ENCODE measurements at places on chromosomes 4 and X.
A peak's percentile ranks its signal among the peaks of the same experiment; 100 is the strongest.

DNA sequence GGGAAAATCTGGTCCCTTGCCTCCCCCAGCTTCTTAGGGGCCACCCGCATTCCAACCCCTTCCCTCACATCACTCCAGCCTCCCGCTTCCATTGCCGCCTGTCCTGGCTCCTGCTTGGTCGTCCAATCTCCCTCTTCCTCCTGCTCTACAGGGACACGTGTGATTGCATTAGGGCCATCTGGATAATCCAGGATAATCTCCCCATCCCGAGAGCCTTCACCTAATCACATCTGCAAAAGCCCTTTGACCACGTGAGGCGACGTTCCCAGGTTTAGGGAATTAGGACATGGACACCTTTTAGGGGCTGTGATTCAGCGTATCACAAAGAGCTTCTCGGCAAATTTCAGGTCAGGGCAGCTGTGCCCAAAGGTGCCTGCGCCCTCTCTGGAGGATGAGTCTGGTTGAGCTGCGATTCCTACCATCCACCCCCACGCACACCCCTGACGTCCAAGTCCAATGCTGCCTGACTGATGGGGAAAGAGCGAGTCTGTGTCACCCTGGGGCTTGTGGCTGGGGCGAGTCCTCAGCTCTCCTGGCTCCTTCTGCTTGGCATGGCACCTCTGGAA, 104.6 kb downstream of the PSAPL1 start:
- no peak for DNase-seq

- DNase-seq = no peak
Observed at GRCh38 chrX:50054147-50054546, 131.8 kb downstream of the CLCN5 start.

- peak; percentile 21 for DNase-seq
Observed at GRCh38 chr4:1360423-1361283, 13.6 kb downstream of the UVSSA start.

- no peak for DNase-seq
Observed at GRCh38 chr4:70099206-70099605, 49.0 kb downstream of the HTN1 start.

- no peak for DNase-seq
Observed at GRCh38 chr4:40564004-40564403, 65.7 kb downstream of the RBM47 start.

DNA sequence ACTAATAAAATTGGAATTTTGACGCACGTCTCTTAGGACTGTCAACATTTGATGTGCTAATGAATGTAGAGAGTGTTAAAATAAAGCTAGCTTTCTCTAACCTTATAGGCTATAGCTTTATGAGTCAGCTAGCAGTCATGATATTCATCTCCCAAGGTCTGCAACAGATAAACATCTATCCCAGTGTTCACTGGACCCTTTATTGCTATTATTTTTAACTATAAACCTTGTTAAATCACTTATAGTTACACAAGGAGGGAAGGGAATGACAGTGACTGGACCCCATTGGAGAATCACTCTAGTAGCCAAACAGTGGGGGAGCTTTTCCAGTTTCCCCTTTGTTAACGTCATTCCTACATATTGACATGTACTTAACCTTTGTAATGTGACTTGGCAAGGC, 67.9 kb upstream of the SHISA3 start:
- DNase-seq = no peak

DNA sequence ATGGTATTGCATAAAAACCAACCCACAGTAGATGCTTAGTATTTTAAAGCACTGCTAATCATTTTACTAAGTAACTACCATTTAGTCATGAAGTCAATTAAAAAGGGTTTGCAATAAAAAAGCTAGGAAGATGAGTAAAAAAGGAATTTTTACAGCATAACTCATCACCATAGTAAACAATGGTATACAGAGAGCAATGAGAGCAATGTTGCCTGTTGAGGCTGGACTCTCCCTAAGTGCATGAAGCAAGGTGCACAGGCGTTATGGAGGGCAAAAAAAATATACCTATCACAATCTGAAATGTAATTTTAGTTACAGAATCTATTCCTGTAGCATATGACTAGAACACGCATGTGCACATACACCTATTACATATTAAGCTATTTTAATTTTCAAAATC, 129.6 kb upstream of the BMP3 start:
- DNase-seq = no peak

- no peak for DNase-seq
Observed at GRCh38 chrX:129694805-129695204, 40.0 kb upstream of the APLN start.

DNA sequence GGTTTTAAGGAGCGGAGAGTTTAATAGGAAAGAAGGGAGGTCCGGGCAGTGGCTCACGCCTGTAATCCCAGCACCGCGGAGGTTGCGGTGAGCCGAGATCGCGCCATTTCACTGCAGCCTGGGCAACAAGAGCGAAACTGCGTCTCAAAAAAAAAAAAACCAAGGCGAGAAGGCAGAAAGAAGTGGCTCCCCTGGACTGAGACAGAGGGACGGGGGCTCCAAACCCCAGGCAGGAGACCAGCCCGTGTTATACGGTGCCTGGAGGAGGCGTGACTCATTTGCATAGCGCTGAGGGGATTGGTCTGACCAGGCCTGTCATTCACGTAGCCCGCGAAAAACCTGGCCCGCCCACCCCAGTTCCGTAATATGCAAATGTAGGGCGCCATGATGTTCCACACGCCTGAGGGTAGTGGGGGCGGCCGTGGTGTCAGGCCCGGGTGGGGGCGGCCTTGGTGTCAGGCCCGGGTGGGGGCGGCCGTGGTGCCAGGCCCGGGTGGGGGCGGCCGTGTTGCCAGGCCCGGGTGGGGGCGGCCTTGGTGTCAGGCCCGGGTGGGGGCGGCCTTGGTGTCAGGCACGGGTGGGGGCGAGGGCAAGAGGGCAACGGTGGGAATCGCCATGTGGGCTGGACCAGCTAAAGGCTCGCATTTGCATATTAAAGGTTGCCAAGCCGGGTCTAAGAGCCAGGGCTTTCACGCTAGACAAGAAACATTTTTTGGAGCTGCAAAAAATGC, 2.1 kb downstream of the PLCXD1 start:
- peak; percentile 52 for DNase-seq

DNA sequence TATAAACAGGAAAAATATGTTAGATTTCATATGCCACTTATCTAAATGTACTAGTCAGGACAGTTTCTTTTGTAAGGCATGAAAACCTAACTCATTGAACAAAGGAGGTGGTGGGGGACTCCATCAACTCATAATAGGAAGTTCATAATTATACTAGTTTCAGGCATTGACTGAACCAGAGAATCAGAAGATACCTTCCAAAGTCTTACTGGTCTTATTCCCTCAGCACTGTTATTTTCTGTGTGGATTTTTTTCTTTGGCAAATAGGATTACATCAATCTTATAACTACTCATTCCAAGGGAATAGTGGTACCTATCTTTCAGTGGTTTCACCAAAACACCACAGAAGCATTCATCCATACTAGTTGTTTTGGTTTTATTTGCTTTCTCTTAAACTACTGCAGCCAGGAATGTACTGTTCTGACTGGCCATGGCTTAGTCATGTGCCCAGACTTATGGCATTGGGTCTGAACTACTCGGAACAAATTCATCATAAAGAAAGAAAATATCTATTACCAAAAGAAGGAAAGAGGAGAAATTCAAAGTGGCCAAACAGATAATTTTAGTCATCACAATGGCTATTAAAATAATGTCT, 273.9 kb downstream of the ARAP2 start:
- DNase-seq = no peak

DNA sequence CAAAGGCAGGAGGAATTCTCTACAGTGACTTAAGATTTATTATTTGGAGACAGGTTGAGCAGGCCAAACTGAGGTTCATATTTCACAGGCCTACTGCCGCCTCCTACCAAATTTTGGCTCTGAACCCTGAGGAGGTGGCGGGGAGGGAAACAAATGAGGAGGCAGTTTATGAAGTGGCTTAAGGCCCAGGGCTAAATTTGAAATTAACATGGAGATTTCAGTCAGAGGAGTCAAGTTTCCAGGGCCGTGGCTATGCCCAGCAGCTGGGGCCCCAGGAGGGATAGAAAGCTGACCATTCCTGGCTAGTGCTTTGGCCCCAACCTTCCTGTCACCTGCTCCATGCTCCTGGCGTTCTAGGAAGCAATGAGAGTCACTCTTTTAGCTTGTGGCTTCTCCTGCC, 73.4 kb upstream of the ARHGAP36 start:
- DNase-seq = no peak

DNA sequence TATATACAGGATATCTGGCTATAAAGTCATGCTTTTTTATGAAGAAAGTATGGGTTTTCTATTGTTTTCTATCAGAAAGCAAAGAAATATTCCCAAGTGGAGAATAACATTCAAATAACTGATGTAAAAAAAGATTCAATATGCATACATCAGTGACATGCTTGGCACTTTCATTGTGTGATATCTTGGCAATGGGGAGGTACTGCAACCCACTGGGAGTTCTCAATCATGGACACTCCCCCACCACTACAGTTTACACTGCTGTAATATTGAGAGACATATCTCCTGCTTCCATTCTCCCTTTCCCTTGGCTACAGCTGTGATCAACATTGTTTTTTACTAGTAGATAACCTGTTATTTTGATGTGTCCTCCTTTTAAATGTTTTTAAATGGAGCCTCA, 257.8 kb downstream of the CAMK2D start:
- DNase-seq = no peak

- DNase-seq = peak; percentile 97
Observed at GRCh38 chrX:1452516-1453394, at the start of gene ASMTL. TSS of gene ASMTL (minus strand) at chrX:1452909. CDS start at chrX:1452840, 69 bp downstream.

- DNase-seq = no peak
Observed at GRCh38 chr4:130044788-130045531, 949.0 kb downstream of the C4orf33 start.

DNA sequence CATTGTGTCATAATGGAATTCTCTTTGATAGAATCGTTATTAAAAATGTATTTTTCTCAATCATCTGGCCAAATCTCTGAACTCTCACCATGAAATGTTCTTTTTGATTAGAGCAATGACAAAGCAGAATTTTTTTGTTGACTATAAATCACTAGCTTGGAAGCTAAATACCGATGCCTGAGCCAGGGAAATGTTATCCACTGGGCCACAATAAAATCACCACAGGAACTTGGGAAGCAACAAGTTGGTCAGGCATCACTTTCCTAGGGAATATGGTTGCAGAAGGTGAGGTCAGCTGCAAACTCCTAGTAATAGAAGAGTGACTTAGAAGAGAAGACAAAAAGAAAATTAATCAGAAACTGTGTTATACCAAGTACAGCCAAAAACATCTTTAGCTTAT, 60.6 kb upstream of the CFAP47 start:
- DNase-seq = no peak

DNA sequence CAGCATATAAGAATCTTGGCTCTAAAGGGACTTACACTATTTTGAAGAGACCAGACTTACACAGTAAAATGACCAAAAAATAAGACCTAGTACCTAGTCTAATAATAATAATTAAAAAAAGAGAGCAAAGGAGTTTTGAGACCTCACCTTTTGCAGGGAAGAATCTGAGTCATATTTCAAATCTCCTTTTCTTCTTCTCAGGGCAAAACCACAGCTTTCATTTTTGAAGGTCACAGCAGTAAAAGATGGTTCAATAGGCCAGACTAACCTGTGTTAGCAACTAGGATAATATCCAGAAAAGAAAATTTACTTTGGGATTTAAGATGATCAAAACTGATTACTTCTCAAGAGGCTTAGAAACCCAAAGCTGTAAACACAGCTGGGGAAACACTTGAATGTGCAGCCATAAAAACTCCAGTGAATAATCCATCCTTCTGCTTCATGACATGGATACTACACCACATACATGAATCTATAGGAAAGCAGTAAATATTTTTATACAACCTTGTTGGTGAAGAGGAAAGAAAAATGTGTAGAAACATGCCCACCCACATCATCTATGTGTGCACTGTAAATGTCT, 25.9 kb upstream of the LNX1 start:
- no peak for DNase-seq

DNA sequence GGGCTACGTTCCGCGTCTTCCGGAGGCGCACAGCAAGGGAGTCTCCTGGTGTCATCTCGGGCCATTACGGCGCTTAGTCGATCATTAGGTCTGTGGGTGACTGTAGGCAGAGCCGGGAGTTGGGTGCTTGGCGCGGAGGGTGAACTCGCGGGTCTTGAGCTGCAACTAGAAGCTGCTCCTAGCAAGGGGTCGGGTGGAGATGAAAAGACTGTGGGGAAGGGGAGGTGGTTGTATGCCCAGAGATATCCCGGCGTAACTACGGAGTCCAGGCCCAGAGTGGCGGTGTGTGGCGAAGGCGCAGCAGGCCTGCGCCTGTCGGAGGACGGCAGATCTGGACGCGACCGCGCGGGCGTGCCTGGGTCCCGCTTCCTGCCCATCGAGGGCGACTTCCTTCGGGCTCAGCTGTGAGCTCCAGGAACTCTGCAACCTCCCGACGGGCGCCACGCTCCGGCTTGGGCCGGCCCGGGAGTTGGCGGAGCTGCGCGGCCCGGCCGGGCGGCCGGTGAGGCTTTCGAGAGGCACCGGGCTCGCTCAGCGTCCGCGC, 2.7 kb upstream of the NKX3-2 start:
- DNase-seq = no peak

GRCh38 chr4:37812713-37813112, 13.8 kb upstream of the PGM2 start:
- DNase-seq = no peak

- no peak for DNase-seq
Observed at GRCh38 chrX:69150281-69150960, 14.8 kb downstream of the PJA1 start.

DNA sequence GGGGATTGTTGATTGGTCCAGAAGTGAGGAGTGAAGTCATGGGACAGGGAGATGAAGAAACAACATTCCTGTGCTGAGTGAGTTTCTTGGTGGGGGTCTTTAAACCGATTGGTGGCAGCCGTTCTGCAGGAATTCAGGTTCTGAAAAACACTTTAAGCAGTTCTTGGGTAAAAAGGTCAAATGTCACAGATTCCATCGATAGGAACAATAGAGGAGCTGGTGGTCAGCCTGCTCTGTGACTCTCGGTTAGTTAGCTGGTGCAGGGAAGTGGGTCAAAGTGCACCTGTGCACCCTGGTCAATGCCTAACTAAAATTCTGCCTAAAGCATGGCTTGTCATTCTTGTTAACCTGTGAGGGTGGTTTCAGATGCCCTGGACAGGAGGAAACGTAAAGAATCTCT, 34.6 kb upstream of the MGST2 start:
- no peak for DNase-seq

GRCh38 chr4:52081216-52081615, 30.1 kb downstream of the SPATA18 start:
- no peak for DNase-seq

- DNase-seq = no peak
Observed at GRCh38 chr4:109025471-109026076, 262.7 kb upstream of the ETNPPL start.

DNA sequence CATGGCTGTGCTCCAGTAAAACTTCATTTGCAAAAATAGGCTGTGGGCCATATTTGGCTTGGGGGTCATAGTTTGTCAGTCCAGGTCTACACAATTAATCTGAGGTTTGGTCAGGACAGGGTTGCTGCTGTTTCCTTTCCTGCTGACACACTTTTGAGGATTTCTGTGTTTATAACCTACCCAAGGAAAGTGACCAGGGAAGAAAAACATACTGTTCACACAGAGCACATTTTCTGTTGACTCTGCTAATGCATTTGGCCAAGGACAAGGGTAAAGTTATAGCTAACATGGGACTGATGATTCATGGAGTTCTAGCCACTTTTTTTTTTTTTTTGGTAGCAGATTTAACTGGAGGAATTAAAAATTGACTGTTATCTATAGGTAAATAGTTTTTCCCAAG, 43.9 kb upstream of the GEMIN8 start:
- DNase-seq = no peak

GRCh38 chr4:81627590-81627989, 155.9 kb upstream of the RASGEF1B start:
- no peak for DNase-seq

Measured in smooth muscle cell of the brain vasculature (primary cell).